ENCODE measurements at places on chromosomes 12 and 14. TPM values are rescaled to one million over a fixed set of nuclear protein-coding genes. Genes with fewer than 3 reads are reported as not detected.

- no peak for DNase-seq
These were observed 2.3 kb upstream of the RNASE4 start for GRCh38 chr14:20682127-20682434.

DNA sequence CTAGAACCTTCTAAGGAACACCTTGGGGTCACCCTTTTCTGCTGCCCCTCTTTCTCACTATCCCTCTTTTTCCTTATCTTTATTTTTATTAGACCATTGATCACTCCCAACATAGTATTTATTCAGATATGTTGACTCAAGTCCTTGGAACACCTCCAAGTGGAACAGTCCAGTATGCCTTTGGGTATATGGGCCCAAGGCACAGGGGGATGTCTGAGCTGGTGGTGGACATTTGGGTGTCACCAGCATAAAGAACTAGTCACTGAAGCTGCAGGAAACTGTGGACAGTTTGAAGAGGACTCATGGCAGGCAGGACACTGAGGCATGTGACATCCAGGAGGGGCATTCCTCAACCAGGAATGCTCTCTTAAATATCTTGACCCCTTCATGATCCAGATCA, 105.6 kb downstream of the VEZT start:
- DNase-seq = no peak

DNA sequence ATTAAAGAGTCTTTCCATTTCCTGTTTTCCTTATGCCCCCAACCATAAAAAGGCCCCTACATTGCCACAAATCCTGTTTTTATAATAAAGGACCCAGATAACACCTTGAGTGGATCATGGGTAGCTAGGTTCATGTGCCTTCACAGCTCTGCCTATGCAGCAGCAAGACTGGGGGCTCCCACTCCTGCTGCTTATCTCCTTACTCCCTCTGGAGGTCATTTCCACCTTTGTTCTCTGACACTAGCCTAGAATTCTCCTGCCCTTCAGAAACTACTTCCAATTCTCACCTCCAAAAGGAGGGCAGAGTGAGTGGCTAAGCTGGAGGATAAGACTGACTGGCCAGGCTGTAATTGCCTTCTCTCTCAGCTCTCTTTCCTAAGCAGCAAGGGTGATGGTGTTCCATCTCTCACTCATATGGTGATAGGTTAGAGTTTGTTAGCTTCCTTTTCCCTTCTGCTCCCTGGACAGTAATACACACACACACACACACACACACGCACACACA, 20.0 kb upstream of the STAC3 start:
- no peak for DNase-seq

- DNase-seq = no peak
These were observed 67.2 kb upstream of the FOXN3 start for GRCh38 chr14:89484051-89484844.

DNA sequence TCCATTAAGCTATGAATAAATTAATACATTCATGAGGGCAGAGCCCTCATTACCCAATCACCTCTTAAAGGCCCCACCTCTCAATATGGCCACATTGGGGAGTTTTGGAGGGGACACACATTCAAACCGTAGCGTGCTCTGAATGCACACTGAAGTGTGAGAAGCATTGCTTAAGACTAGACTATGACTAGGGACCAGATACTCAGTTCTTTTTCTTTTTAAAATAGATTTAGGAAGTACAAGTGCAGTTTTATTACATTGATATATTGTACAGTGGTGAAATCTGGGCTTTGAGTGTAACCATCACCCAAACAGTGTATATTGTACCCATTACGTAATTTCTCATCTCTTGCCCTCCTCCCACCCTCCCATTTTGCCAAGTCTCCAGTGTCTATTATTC, 21.0 kb upstream of the JDP2 start:
- DNase-seq = no peak

ACACB gene
- total RNA-seq = 241 TPM

- DNase-seq = no peak
These were observed 4.7 kb downstream of the CISTR start for GRCh38 chr12:53747095-53747494.

- DNase-seq = no peak
These were observed 179.0 kb downstream of the FOXN3 start for GRCh38 chr14:89237921-89238529.

DNA sequence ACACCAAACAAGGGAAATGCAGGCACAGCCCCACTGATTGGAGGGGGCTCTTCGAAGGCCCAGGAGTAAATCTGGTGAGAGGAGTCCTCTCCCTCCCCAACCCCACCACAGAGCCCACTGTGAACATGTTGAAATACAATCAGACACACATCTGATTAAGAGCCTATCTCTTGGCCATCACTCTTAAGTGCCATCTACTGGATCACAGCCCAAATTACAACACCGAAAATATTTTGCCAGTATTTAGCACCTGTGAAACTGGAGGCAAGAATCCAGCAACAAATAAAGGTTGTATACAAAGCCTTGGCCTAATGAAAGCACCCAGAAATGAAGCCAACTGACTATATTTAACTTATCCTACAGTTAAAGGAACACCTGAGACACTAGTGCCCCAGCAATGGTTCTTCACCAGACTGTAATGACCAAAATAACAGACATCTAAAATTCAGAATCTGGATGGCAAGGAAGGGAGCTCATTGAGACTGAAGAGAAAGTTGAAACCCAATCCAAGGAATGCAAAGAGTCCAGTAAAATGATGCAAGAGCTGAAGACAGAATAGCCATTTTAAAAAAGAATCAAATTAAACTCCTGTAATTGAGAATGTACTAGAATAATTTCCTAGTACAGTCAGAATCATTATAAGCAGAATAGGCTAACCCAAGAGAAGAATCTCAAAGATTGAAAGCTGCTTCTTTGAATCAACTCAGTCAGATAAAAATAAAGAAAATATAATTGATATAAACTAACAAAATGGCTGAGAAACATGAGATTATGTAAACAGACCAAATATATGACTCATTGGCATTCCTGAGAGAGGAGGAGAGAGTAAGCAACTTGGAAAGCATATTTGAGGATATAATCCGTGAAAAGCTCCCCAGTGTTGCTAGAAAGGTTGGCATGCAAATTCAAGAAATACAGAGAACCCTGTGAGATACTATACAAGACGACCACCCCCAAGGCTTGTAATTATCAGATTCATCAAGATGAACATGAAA, 1117.0 kb downstream of the FLRT2 start:
- no peak for DNase-seq

All from heart right ventricle (tissue), 16 donors.